Activated naive CD4-positive, alpha-beta T cell treated with anti-CD3 and anti-CD28 coated beads, Interleukin-2, amount 10 ng/mL, durations not matched to agents 5 hours and 36 hours (primary cell): ENCODE measurements at places on chromosomes 2 and 18. TPM values are rescaled to one million over a fixed set of nuclear protein-coding genes. Genes with fewer than 3 reads are reported as not detected.

The SNORC gene
- total RNA-seq, result 1.6 TPM

The ALLC gene
- total RNA-seq, result not detected

The GREB1L gene
- total RNA-seq, result not detected

The GAREM1 gene
- total RNA-seq, result not detected

The APCDD1 gene
- not detected for total RNA-seq

The DHRS9 gene
- not detected for total RNA-seq

The TPRKB gene
- 31.2 TPM for total RNA-seq

The RAB27B gene
- total RNA-seq, result 2.1 TPM

The AFF3 gene
- 12.9 TPM for total RNA-seq

The ITPRIPL1 gene
- total RNA-seq, result 27.9 TPM

The ST6GAL2 gene
- total RNA-seq, result not detected

The REG3G gene
- total RNA-seq, result not detected

The GAL3ST2 gene
- total RNA-seq, result not detected

The MTCL1 gene
- 2.9 TPM for total RNA-seq

The HSPD1 gene
- 183 TPM for total RNA-seq

The PJVK gene
- total RNA-seq, result 2.2 TPM
